Non-pigmented ciliary epithelial cell (primary cell): ENCODE measurements at places on chromosomes 12 and 14.

DNA sequence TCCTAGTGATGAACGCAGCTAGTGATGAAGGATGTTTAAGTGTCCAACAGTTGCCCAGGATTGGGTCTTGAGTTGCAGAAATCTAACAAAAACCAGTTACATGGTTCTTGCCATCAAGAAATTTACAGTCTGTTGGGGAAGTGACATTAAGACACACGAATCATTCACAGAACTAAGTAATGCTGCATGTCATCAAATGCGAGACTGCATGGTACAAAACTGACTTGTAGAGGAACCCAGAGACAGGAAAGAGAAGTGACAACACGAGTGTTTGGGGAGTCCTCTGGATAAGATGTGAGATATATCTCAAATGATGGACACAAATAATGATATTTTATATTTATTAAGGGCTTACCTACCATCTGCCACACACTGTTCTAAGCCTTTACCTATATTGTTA lies 6.1 kb upstream of the SYNE3 start:
- no peak for DNase-seq

GRCh38 chr14:55097881-55098560 lies 31.0 kb upstream of the LGALS3 start:
- no peak for DNase-seq

DNA sequence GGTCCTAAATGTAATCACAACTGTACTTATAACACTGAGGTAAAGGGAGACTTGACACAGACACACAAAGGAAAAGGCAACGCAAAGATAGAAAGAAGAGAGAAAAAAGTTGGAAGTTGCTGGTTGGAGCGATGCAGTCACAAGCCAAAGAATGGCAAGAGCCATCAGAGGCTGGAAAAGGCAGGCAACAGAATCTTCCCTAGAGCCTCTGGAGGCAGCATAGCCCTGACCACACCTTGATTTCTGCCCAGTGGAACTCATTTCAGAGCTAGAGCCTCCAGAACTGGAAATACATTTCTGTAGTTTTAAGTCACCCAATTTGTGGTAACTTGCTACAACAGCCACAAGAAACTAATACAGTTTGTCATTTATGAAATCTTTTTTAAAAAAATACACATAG lies 89.2 kb downstream of the PUS7L start:
- no peak for DNase-seq

- peak; percentile 0 for DNase-seq
Measured at GRCh38 chr14:87049950-87050349, 943.0 kb downstream of the GALC start.
